ENCODE measurements at places on chromosomes 5 and 9.

DNA sequence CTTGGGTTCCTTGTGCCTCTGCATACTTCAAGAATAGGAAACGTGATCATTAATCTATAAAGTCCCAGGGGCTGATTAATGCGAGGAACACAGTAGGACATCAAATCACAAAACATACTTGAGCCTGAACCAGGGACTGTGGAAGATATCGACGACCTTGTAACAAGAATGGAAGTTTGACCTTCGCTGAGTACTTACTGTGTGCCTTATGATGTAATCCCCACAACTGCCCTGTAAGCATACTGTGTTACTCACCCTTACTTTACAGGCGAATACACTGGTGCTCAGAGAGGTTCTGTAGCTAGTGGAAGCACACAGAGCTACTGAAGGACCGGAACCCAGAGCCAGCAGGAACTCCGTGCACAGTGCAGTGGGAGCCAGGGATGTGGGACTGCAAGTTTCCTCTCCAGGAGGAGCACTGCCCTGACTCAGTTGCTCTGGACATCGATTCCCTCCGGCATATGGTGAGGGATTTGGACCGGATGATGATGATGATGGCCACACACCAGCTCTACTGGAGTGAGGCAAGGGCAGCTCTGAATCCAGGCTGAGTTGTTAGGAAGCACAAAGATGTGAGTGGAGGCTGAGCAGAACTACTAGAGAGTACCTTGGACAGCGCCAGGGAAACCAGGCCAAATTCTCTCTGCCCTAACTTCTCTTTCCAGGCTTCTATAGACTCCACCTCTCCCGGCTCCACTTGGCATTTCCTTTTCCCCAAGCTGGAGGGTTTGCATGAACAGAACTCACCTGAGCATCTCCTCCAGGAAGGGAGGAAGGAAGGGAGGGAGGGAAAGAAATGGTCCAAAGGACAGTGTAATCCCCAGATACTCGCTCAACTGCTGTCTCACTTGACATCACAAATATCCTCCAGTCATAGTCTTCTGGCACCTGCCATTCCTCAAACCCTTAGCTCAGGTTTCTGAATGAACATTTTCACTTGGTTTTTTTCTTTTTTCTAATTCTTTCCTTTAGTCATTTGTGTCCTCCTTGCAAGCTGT lies 1.5 kb upstream of the GABBR2 start:
- no peak for DNase-seq

DNA sequence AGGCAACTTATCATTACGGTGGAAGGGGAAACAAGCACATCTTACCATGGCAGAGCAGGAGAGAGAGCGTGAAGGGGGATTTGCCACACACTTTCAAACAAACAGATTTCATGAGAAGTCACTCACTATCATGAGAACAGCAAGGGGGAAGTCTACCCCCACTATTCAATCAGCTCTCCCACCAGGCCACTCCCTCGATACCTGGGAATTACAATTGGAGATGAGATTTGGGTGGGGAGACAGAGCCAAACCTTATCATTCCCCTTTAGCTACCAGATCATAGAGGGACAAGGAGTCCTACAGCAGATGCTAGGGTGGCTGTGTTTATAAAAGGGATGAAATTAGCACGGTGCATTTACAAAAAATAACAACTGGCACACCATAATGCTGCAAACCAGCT lies 2149.4 kb upstream of the ACO1 start:
- no peak for DNase-seq

DNA sequence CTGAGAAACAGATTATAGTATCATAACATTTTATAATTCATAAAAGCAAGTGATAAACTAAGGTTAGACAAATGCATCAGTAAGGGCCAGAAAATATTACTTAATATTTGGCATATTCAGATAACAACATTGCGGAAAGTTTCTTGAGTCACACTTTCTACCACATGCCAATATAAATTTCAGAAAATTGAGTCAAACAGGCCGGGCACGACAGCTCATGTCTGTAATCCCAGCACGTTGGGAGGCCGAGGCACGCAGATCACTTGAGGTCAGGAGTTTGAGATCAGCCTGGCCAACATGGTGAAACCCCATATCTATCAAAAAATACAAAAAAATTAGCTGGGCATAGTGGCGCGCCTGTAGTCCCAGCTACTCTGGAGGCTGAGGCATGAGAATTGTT lies 47.1 kb downstream of the SLC38A9 start:
- no peak for DNase-seq

DNA sequence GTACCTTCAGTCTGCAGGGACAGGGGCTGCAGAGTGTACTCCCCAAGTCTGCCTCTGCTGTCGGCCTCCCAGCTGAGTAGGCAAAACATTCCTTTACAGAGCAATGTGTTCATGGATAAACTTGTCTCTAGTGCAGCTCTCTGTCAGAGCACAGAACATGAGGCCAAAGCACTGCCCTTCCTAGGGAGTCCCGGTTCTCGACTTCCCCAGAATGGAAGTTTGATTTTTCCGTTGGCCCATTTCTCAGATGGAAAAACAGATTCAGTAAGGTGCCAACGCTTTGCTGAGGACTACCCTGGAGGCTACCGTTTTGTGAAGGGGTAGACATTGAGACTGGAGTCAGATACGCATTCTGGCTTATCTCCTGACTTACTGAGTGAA lies 422 bp upstream of the TRIM32 start:
- no peak for DNase-seq

- no peak for DNase-seq
These were observed 511.5 kb downstream of the FOXD4L5 start for GRCh38 chr9:64773491-64773931.

DNA sequence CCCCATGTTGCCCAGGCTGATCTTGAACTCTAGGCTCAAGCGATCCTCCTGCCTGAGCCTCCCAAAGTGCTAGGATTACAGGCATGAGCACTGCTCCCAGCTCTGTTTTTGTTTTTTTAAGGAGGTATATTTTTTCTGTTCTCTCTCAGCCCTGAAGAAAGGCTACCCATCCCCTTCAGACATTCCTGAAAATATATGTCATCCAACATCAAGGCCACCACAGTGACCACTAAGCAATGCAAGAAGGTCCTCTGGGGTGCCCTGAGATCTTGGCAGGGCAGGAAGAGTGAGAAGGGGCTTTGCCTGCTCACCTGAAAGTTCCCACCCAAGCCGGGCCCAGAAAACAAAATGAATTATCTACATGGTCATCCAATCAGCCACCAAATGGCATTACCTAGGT lies 47.8 kb upstream of the IL17B start:
- no peak for DNase-seq

DNA sequence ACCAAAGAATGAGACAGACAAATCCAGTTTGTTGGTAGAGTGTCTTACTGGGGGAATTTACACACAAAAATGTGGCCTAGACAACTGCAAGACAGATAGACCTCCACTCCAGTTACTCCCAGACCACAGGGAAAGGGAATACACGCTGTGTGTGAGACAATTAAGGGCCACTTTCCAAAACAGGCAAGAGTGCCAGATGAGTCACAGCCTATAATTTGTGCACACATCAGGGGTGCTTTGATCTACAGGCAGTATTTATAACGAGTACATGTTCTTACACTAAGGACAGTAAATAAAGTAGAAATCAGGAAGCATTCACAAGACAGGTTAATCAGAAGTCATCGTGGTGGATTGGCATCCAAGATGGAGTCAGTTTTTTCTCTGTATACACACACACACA lies 114.8 kb downstream of the ZNF622 start:
- peak; percentile 96 for DNase-seq

DNA sequence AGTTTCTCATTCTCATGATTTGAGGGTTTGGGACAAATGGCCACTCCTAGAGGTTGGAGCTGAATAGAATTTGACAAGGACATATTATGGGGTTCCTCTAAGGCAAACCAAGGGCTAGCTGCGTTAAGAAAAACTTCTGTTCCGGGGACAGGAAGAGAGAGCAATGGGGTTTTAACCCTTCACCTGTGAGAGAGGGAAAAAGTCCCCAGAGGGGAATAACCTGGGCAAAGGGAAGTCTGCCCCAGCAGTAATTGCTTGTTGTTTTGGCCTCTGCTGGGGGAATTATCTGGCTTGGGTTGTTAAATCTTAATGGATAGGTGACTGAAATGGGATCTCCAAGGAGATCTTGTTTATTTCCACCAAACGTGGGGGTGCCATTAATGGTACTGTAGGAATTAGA lies 110.1 kb upstream of the MOCS2 start:
- DNase-seq = no peak

- DNase-seq = no peak
These were observed 617.3 kb upstream of the ST8SIA4 start for GRCh38 chr5:101520417-101520816.

DNA sequence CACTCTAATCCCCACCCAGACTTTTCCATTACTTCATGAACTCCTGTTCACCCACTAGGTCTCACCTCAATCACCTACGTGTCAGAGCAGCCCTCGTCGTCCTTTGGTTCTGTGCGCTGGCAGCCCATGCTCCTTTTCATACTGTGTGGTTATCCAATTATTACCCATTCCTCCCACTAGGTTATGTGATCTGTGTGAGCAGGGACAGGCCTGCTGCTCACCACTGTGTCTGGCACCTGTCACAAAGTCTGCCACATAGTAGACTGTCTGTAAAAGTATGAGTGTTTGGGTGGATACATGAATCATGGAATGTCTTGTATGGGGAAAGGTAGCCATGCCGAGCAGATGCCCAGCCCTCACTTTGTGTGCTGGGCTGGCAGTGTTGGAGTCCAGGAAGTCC lies 12.1 kb upstream of the SMAD5 start:
- no peak for DNase-seq

DNA sequence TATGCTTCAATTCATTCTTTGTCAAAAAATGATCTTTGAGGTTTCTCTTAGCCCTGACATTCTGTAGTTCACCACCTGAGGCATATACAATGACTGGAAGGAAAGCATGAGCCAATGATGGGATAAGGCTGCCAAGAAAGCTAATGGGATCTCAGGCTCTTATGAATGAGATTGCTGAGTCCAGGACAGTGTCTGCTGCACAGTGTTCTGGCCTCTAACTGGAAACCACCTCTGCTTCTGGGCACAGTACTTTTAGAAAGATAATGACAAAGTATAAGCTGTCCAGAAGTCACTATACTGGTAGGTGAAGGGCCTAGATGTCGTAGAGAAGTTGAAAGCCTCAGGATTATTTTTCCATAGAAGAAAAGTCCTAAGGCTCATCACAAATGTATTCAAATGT lies 69.1 kb upstream of the PAPPA start:
- no peak for DNase-seq

DNA sequence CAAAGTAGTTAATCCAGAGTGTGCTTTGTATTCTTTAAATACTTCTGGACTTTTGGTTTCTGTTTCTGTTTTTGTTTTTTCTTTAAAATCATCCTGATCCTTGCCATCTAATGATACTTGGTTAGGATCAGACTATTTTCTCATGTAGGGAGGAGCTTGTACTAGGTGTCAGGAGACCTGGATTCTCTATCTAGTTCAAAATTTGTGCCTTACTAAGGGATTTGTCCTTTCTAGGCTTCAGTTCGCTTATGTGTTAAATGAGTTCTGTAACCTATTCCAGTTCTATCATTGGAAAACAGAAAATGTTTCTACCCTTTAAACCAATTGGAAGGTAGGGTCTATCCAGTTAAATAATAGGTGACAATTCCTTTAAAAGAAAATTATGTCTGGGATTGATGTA lies 3.3 kb upstream of the MEF2C start:
- no peak for DNase-seq

DNA sequence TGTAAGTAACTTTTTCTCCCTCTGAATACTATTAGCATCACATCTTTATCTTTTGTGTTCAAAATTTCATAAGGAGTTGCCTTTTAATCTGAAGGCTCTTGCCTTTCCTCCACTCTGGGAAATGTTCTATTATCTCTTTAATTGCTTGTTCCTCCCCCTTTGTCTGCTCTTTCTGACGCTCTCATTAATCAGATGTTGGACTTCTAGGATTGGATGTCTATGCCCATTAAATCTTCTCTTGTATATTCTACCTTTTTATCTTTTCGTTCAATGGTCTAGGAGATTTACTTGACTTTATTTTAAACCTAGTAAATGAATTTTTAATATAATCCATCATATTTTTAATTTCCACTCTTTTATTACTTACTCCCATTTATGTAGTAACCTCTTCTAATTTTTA lies 76.7 kb downstream of the MARCHF3 start:
- no peak for DNase-seq

GRCh38 chr5:133978943-133979342 lies 10.5 kb upstream of the C5orf15 start:
- DNase-seq = no peak

GRCh38 chr5:132103969-132104391 lies 30.4 kb downstream of the CSF2 start:
- no peak for DNase-seq

DNA sequence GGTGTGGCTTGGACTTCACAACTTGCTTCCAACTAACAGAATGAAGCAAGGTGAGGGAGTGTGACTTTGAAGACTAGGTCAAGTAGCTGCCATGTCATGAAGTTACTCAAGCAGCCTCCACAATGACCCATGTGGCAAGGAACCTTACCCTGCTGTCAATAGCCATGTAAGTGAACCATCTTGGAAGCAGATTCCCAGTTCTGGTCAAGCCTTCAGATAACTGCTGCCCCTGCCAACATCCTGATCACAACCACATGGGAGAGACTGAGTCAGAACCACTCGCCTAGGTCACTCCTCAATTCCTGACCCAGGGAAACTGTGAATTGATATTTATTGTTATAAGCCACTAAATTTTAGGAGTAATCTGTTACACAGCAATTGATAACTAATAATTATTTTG lies 10.9 kb downstream of the ZCCHC10 start:
- no peak for DNase-seq

GRCh38 chr5:168817591-168817990 lies 238.4 kb upstream of the PANK3 start:
- DNase-seq = no peak

DNA sequence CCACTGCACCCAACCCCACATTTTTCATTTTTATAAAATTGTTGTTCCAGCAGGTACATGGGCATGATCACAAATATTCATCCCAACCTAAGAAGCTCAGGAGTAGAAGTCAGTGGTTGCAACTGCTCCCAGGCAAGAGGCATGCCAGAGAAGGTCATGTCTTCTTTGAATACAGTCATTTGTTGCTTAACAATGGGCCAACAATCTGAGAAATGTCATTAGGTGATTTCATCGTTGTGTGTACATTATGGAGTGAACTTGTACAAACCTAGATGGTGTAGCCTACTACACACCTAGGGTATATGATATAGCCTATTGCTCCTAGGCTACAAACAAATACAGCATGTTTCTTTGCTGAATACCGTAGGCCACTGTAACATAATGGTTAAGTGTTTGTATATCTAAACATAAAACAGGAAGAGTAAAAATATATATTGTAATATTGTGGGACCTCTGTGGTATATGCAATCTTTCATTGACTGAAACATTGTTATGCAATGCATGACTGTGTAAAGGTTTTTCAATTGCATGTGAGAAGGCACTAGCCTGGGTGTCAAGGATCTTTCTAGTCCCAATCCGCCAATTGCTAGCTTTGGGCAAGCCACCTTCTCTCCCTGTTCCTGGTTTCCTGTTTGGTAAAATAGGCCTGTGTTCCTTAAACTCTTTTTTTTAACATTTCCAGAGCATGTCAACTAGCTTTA lies 27.6 kb downstream of the ATP10B start:
- no peak for DNase-seq

GRCh38 chr5:82265047-82265446 lies 13.1 kb downstream of the RPS23 start:
- DNase-seq = no peak

GRCh38 chr5:91177085-91177484 lies 206.0 kb downstream of the ARRDC3 start:
- DNase-seq = no peak

- no peak for DNase-seq
These were observed 56.1 kb downstream of the SAXO1 start for GRCh38 chr9:18976709-18977531.
